Activated T-cell treated with anti-CD3 and anti-CD28 coated beads, Interleukin-2, amount 50 U/mL, for 4 hours (primary cell): ENCODE measurements at places on chromosomes 1 and 21. TPM values are rescaled to one million over a fixed set of nuclear protein-coding genes. Genes with fewer than 3 reads are reported as not detected.

GRCh38 chr1:163290025-163290640, 31.6 kb upstream of the NUF2 start:
- DNase-seq = no peak

GRCh38 chr1:58548371-58548770, 1.8 kb upstream of the OMA1 start:
- no peak for DNase-seq

DNA sequence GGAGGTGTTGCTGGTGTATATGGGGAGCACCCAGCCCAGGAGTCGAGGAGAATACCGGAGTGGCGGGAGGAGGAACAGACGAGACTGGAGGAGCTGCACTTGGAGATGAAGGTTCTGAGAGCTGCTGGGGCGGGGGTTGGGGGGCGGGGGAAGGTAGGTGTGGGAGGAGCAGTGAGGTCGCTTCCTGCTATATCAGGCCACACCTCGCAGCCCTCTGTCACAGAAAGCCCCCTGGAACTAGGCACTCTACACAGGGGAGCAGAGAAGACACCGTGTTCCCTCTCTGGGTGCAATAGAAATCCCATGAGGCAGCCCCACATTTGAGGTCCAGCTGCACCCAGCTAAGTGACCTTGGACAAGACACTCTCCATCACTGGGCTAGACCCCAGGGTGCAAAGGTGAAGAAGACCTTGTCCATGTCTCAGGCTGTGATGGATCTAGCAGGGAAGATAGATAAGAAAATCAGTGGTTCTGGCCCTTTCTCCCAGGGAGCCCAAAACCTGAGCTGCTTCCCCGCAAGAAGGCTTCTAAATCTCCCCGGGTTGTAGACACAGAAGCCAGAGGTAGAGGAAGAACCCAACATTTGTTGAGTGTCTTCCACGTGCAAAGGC, 155.8 kb upstream of the EDN2 start:
- DNase-seq = no peak

Gene RGS7
- not detected for total RNA-seq

DNA sequence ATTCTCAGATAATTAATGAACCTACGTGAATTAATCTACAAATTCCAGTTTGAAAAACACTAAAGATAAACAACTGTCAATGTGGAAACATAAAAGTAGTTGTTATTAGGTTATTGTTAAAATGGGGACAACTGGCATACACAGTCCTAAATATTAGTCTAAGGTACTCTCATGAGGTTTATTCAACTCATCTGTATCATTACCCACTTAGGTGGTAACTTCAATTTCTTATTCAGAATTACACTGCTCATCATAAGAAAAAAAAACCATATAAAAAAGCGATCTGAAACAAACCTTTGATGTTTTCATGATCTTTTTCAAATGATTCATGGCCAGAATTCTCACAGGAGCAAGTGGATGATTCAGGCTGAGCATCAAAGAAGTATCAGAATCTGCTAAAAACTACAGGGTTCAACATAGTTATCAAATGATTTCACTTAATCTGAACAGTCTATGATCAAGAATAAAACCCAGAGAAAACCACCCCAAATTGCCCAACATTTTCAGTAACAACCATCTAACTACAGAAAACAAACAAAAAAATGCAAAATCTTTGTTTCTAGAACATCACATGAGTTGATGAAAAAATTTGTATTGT, 13.7 kb downstream of the HEATR1 start:
- no peak for DNase-seq

DNA sequence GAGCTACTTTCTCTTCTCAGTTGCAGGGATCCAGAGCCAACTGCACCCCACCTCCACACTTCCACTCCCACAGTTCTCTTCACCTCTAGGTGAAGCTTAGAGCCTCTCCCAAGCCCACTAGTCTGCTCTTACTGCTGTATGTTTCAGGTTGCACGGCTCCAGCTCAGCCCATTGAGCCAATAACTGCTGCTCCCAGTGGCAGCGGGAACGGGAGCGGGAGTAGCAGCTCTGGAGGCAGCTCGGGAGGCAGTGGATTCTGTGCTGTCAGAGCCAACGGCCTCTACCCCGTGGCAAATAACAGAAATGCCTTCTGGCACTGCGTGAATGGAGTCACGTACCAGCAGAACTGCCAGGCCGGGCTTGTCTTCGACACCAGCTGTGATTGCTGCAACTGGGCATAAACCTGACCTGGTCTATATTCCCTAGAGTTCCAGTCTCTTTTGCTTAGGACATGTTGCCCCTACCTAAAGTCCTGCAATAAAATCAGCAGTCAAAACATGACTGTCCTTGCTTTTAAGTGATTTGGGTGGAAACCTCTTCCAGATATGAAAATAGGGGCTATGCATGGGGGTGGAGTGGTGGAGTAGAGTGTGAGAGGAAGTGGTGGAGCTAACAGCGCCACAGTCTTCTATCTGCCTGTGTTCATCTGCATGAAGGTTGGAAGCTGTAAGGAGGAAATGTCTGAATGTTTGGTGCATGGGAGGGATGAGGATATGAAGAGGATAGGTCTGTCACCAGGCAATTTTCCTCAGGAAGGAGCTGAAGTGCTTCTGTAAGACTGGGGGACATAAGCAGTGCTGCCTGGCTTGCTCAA, 29.6 kb downstream of the CHIA start:
- DNase-seq = no peak

DNA sequence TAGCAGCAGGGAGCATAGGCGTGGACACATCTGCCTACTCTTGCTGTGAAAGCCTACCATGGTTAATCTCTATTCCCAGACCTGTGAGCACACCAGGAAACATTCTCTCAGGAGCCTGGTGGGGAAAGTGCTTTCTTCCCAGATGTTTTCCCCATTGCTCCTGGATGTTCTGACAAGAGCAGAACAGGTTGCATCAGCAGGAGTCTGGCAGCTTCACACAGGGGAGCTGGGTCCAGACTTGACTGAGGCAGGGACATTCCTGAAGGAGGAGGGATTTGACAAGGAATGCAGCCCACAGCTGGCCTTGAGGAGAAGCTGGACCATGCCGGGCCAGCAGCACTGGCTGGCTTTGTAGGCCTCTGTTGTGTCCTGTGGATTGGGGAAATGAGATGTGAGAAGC, 21.0 kb upstream of the ARTN start:
- no peak for DNase-seq

DNA sequence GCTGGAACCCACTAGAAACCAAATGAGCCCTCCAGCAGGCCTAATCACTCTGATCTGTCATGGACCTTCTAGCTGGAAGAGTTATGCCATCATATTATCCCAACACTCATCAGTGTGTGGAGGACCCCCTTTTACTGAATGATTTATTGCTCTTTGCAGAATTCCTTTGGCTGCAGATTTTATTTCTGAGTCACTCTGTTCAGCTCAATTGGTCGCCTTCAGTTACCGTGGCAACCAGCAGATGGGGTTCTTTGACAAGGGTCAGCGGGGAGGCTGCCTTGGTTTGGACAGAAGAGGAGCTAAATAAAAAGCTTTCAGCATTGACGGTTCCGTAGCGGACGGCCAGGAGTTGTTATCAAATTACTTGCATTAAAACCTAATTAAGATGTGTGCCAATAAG, 220.1 kb downstream of the SDCCAG8 start:
- DNase-seq = no peak

DNA sequence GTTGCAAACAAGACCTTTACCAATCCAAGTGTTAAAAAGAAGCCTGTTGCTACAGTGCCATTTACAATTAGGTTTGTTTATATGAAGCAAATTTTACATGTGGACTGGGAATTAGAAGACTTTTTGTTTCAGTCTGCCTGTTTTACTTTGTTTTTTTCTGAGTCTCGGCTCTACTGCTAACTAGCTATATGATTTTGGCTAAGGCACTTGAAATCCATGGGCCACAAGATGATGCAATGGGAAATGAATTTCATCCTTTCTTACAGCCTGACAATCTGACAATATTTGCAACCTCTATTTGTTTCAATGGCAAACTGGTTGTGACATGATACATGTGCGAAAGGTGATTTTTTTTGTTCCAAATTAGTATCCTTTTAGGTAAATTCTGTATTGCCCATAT, 3.7 kb upstream of the PEX11B start:
- no peak for DNase-seq

- no peak for DNase-seq
Measured at GRCh38 chr1:193355178-193355577, 168.8 kb upstream of the B3GALT2 start.

Gene KDF1
- not detected for total RNA-seq

DNA sequence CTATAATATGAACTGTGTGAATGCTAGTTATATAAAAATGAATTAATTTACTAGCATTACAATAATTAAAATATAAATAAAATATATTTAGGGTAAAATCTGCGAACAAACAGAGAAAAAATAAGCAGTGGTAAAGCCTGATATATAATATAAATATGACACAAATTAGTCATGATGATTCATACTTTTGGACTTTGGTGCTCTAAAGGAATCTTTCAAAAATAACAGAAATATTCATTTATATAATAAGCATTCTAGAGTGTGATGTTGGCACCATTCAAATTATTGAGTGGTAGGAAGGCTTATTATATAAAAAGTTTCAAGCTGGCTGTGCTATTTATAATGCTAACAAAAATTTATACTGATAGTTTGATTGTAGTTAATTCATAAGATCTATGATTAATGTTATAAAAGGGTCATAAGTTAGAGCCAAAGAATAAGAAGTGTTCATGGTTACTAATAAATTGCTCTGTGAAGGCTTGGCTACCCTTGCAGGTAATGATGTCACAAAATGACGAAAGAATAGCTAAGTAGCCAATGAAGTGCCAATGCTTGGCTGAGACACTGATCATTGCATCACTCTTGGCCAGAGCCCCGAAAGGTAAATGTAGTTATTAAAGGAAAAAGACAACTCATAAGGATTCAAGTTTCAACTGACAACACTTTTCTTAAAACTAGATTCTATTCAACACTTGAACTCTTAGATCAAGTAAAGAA, 108.7 kb downstream of the USH2A start:
- DNase-seq = no peak

DNA sequence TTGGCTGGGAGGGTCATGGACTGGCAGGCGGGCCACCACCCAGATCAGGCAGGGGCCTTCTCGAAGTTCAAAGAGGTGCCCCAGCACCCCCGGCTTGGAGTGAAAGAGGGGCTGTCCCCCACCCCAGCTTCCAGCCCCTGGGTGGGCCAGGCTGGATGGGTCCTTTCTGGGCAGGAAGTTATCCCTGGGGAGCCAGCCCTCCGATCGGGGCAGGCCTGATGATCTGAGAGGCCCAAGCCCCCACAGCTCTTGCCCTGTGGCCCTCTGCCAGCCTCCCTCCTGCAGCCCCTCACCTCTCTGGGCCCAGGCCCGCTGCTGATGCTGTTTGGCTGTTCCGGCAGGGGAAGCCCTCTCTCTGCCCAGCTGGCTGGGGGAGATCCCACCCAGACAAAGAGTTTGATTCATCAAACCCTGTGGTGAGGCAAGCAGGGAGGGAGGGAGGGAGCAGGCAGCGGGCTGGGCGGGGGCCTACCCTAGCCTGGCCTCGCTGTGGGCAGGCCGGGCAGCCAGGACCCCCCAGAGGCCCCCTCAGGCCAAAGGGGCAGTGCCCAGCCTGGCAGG, 2.5 kb downstream of the ARHGEF19 start:
- DNase-seq = no peak

DNA sequence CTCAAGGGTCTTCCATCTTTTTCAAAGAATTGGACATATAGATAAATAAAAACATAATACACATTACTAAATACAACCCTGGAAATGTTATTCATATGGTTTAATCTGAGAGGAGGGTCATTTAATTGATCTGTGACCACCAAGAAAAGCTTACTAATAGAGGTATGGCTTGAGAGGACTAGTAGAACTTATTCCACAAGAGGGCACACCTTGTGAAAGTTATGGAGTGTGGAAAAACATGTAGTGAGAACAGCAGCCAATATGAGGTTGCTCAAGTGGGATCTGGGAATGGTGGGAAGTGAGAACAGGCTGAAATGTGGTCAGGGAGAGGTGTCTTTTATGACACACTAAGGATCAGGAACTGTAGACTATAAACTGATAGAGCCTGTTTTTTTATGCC, 973.5 kb upstream of the B3GALT2 start:
- no peak for DNase-seq

GRCh38 chr1:200258447-200259375, 151.1 kb downstream of the ZNF281 start:
- DNase-seq = no peak
